A549 treated with ZK216348 at 1 μM for 4 hours (cell line): ENCODE measurements at places on chromosomes 12 and 14. TPM values are rescaled to one million over a fixed set of nuclear protein-coding genes. Genes with fewer than 3 reads are reported as not detected.

NPFF gene
- not detected in 5 replicates for total RNA-seq

APOF gene
- total RNA-seq: not detected in 5 replicates

TMEM132C gene
- total RNA-seq: not detected in 5 replicates

FGF23 gene
- total RNA-seq: not detected in 5 replicates

PLA2G1B gene
- total RNA-seq: not detected in 5 replicates

NOVA1 gene
- total RNA-seq: 3.5 to 7.6 TPM (median 4.8 TPM) in 5 replicates
